ENCODE measurements at places on chromosomes 1 and 21.

DNA sequence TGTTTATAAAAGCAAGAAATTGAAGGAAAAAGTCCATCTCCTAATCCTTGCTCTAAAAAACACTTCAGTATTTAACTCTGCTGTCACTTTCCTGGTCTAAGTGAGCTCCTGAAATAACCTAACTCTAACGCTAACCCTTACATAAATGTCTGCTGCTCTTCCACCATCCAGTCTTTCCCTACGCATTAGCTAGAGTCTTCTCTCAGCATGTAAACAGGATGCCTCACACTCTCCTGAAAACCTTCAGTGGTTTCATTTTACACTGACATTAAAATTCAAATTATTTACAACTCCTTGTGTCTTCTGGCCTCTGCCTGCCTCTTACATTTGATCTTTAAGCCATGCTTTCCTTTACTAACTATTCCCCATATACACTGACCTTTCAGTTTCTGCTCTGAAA lies 697.6 kb upstream of the CXADR start:
- DNase-seq = no peak

- peak; percentile 12 for DNase-seq
Measured at GRCh38 chr1:76203127-76203526, 128.6 kb downstream of the ST6GALNAC3 start.

GRCh38 chr1:209427277-209427676 lies 156.2 kb upstream of the CAMK1G start:
- DNase-seq = no peak

DNA sequence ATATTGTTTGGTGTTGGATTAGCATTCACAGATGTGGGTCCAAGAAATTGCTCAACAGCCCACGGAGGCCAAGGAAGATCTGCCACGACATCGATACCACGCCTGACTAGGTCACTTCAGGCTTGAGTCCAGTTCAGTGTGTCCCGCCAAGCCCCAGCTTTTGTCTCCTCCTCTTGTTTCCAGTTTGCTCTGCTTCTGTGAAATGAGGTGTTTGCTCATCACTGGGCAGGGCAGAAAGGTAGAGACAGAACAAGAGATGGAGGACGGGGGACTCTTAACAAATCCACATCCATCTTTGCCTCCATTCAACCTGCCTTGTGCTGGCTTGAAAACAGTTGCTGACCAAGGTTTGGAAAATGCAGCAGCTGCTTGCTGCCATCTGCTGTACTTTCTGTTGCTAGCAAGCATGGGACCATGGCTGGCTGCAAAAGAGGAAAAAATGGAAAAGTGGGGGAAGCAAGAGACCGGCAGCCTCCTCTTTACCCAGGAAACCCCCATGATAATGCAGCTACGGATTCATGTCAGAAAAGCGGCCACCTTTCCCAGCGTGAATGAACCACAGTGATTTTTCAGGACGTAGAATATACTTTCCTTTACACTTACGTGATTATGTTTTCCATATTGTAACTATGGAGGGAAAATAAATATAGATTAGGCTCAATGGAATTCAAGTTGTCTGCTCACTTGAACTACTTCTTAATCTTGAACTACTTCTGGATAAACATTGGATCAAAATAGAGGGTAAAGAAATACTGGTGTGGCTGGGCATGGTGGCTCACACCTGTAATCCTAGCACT lies 80.2 kb upstream of the GREM2 start:
- peak; percentile 46 for DNase-seq

DNA sequence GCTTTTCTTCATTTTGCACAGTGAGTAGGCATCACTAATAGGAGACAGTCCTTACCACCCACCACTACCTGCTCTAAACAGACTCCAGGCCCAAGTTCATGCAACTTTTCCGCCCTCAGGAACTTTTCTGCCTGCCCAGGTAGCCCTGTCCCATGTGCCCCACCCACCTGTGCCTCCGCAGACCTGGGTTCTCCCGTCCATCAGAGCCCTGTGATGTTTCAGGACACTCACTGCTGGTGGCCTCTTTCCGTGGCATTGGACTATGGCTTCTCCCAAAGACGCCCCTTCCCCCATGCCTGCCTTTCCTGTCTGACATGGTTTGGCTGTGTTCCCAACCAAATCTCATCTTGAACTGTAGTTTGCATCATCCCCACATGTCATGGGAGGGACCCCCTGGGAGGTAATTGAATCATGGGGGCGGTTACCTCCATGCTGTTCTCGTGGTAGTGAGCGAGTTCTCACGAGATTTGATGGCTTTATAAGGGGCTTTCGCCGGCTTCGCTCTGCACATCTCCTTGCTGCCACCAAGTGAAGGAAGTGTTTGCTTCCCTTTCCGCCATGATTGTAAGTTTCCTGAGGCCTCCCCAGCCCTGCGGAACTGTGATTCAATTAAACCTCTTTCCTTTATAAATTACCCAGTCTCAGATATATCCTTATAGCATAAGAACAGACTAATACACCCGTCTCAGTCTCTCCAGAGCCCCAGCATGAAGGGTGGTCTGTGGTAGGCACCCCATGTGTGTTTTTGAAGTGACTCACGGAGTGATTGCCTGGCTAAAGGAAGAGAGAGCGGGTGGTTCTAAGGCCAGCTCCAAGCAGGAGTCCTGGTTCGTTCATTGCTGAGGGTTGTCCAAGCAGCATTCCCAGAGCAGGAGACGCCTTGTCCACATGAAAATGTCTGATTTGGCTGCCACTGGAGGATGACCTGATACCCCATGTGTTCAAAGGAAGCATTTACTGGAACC lies 86.0 kb upstream of the ZBTB40 start:
- DNase-seq = no peak

- DNase-seq = no peak
Measured at GRCh38 chr1:226967665-226968064, 27.6 kb downstream of the COQ8A start.

- DNase-seq = no peak
Measured at GRCh38 chr21:27244352-27244751, 277.5 kb upstream of the ADAMTS5 start.

DNA sequence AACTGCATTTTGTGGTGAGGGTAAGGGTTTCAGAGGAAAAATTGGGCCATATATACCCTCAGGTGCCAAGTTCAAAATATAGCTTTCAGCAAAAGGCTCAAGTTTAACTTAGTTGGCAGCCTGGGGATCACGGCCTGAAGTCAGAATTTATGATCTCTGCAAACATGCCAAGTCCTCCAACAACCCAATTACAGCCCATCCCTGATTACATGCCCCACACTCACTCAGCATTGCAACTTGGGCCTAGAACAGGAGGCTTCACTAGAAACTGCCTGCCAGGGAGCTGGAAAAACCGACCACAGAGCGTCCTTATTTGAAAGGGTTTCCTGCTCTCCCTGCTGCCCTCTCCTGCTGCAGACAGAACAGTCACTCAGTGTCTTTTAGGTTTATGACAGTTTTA lies 12.4 kb downstream of the FYB2 start:
- DNase-seq = no peak

Measured in nephron progenitor cell (in vitro differentiated cells).